ENCODE measurements at places on chromosomes 5 and 9. TPM values are rescaled to one million over a fixed set of nuclear protein-coding genes. Genes with fewer than 3 reads are reported as not detected.

HACD4 gene
- 0.97 TPM for total RNA-seq

GABRA6 gene
- not detected for total RNA-seq

- H3K36me3 ChIP-seq = peaks cover 14% of the 10 kb centered on the region
- H3K4me1 ChIP-seq = peaks cover 39% of the 10 kb centered on the region
- DNase-seq = no peak
- peak overlapping the region; percentile 71 for H3K4me3 ChIP-seq
- H3K27ac ChIP-seq = peak overlapping the region; percentile 92
Measured at GRCh38 chr5:179731791-179732411, 721 bp upstream of the MAML1 start.

DNA sequence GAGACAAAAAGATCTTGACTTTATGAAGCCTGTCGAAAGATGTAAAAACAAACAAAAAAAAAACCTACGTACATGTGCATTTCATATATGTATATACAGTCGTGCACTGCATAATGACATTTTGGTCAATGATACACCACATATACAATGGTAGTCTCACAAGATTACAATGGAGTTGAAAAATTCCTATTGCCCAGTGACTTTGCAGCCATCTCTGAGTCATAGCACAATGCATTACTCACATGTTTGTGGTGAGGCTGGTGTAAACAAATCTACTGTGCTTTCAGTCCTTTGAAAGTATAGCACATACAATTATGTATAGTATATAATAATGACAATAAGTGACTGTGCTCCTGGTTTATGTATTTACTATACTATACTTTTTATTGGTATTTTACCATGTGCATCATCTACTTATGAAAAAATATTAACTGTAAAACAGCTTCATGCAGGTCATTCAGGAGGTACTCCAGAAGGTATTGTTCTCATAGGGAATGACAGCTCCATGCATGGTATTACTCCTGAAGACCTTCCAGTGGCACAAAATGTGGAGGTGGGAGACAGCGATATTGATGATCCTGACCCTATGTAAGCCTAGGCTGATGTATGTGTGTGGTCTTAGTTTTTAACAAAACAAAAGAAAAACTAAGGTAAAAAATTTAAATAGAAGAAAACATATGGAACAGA is 73.7 kb upstream of the FST start:
- H3K36me3 ChIP-seq = no peaks in the 10 kb centered on the region
- no peak for DNase-seq
- no peak overlapping the region for H3K4me3 ChIP-seq

DNA sequence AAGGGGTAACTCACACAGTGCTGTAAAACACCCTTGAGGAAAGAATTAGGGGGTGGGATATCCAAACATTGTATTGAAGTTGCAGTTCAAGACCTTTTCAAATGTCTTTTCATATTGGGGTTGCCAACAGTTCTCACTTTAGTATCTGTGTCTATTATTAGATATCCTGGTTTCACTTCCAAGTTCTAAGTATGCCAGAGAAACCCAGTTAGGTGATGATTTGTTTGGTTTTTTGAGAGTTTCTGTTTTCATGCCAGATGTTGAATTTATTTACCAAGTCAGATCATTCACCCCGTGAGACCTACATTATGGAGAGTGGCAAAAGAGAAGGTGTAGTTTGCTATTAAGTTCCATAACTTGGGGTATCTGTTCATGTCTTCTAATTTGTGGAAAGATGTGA is 64.5 kb downstream of the C9orf152 start:
- peak overlapping the region; percentile 68 for H3K27ac ChIP-seq
- peaks cover 22% of the 10 kb centered on the region for H3K36me3 ChIP-seq
- H3K4me3 ChIP-seq = no peak overlapping the region
- no peaks in the 10 kb centered on the region for H3K27me3 ChIP-seq
- peaks cover 72% of the 10 kb centered on the region for H3K4me1 ChIP-seq

- no peak for DNase-seq
- no peak overlapping the region for H3K4me3 ChIP-seq
- H3K27me3 ChIP-seq = peaks cover 10% of the 10 kb centered on the region
- H3K27ac ChIP-seq = no peak overlapping the region
- peaks cover 4% of the 10 kb centered on the region for H3K4me1 ChIP-seq
Measured at GRCh38 chr9:130561056-130561455, 18.3 kb upstream of the FUBP3 start.

DNA sequence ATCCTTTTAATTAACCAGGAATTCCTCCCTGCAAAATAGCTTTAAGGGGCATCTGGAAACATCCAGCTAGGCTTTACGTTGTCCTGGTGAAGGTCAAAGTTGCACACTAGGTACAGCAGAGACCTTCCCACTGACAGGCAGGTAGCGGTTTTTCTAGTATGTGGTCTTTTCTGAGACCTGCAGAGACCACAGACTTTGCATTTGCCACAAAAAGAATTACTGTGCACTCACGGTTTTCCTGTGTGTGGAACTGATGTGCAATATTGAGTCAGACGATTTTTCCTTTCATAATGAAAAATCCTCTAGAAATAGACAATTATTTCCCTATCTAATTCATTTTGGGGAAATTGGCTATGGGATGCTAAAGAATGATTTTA is 417.0 kb upstream of the ADAMTSL1 start:
- H3K27ac ChIP-seq = no peak overlapping the region
- no peak overlapping the region for H3K4me3 ChIP-seq
- no peaks in the 10 kb centered on the region for H3K4me1 ChIP-seq
- H3K36me3 ChIP-seq = no peaks in the 10 kb centered on the region
- no peaks in the 10 kb centered on the region for H3K27me3 ChIP-seq

Measured in chondrocyte (in vitro differentiated cells).